ENCODE measurements at places on chromosomes 7 and 10. TPM values are rescaled to one million over a fixed set of nuclear protein-coding genes. Genes with fewer than 3 reads are reported as not detected.

CFAP69 gene
- total RNA-seq, result not detected

MYPN gene
- total RNA-seq, result not detected

LIPM gene
- total RNA-seq, result not detected

ZPBP gene
- total RNA-seq, result not detected

IQCE gene
- total RNA-seq, result 5.6 TPM

PDAP1 gene
- 35.0 TPM for total RNA-seq

VENTX gene
- total RNA-seq, result 0.14 TPM

MYOZ1 gene
- total RNA-seq, result not detected

WDR91 gene
- total RNA-seq, result 39.9 TPM

MINDY3 gene
- 39.8 TPM for total RNA-seq

GPR146 gene
- total RNA-seq, result 13.7 TPM

UNCX gene
- total RNA-seq, result not detected

JCAD gene
- not detected for total RNA-seq

SPAM1 gene
- total RNA-seq, result not detected

LLCFC1 gene
- not detected for total RNA-seq

VPS37D gene
- total RNA-seq, result 0.81 TPM

SEPTIN14 gene
- total RNA-seq, result not detected

COL1A2 gene
- 0.33 TPM for total RNA-seq

EPHB6 gene
- 50.7 TPM for total RNA-seq

SPDYE8 gene
- not detected for total RNA-seq

PNLIP gene
- not detected for total RNA-seq

POM121C gene
- total RNA-seq, result 99.5 TPM

STEAP1 gene
- total RNA-seq, result not detected

MINDY4 gene
- 0.36 TPM for total RNA-seq

SYT15B gene
- total RNA-seq, result not detected

HOXA1 gene
- 0.22 TPM for total RNA-seq

TBX20 gene
- 0.17 TPM for total RNA-seq

ZP3 gene
- total RNA-seq, result 3.2 TPM

NKX1-2 gene
- not detected for total RNA-seq

ERVW-1 gene
- total RNA-seq, result not detected

LIPK gene
- not detected for total RNA-seq

ZWINT gene
- 1.1 TPM for total RNA-seq

MACROH2A2 gene
- total RNA-seq, result 2.2 TPM

LOXL4 gene
- not detected for total RNA-seq

TWIST1 gene
- total RNA-seq, result not detected

GRM3 gene
- total RNA-seq, result not detected

CDHR1 gene
- total RNA-seq, result 0.92 TPM

GPR15LG gene
- not detected for total RNA-seq

GJD4 gene
- total RNA-seq, result not detected

HOXA4 gene
- total RNA-seq, result not detected

FAM171A1 gene
- total RNA-seq, result 1.8 TPM

GNGT1 gene
- total RNA-seq, result not detected

CDK14 gene
- total RNA-seq, result 0.47 TPM

CALHM1 gene
- not detected for total RNA-seq

PIK3CG gene
- 20.8 TPM for total RNA-seq

CUZD1 gene
- 0.64 TPM for total RNA-seq

TBC1D12 gene
- 0.42 TPM for total RNA-seq

MSS51 gene
- 1.1 TPM for total RNA-seq

AASS gene
- 1.5 TPM for total RNA-seq

CD36 gene
- 1.7 TPM for total RNA-seq

GNB2 gene
- total RNA-seq, result 91.9 TPM

SRGN gene
- total RNA-seq, result 353 TPM

MKI67 gene
- 0.92 TPM for total RNA-seq

GPR22 gene
- total RNA-seq, result not detected

ZNF804B gene
- total RNA-seq, result not detected

Measured in CD4-positive, alpha-beta T cell (primary cell).